ENCODE measurements at places on chromosomes 12 and 14.

DNA sequence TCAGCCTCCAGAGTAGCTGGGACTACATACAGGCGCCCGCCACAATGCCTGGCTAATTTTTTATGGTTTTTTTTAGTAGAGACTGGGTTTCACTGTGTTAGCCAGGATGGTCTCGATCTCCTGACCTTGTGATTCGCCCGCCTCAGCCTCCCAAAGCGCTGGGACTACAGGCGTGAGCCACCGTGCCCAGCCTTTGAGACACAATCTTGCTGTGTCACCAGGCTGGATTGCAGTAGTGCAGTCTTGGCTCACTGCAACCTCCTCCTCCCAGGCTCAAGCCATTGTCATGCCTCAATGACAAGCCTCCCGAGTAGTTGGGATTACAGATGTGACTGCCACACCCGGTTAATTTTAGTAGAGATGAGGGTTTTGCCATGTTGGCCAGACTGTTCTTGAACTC, 21.3 kb upstream of the STRN3 start:
- DNase-seq = no peak

GRCh38 chr14:99426265-99426664, 54.4 kb downstream of the SETD3 start:
- no peak for DNase-seq

DNA sequence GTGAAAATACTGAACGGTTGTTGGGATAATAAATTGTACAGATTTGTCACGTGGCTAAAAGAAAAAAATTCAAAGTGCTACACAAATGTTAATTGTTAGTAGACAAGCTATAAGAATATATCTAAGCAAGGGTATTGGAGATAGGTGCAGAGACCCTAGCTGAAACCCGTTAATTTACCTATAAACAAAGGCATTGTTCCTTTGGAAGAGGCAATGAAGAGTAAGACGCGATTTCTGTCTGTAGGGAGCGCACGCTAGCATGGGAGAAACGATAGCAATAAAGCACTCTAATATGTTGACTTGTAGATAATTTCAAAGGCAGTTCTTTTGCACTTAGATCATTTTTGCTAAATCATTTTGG, 565 bp downstream of the CCDC77 start:
- no peak for DNase-seq

GRCh38 chr14:36866867-36867266, 205.2 kb downstream of the PAX9 start:
- no peak for DNase-seq

- DNase-seq = peak; percentile 42
Measured at GRCh38 chr14:94161058-94161457, 13.1 kb upstream of the PPP4R4 start.

GRCh38 chr12:6919588-6919987, 5.2 kb downstream of the ENO2 start:
- no peak for DNase-seq

DNA sequence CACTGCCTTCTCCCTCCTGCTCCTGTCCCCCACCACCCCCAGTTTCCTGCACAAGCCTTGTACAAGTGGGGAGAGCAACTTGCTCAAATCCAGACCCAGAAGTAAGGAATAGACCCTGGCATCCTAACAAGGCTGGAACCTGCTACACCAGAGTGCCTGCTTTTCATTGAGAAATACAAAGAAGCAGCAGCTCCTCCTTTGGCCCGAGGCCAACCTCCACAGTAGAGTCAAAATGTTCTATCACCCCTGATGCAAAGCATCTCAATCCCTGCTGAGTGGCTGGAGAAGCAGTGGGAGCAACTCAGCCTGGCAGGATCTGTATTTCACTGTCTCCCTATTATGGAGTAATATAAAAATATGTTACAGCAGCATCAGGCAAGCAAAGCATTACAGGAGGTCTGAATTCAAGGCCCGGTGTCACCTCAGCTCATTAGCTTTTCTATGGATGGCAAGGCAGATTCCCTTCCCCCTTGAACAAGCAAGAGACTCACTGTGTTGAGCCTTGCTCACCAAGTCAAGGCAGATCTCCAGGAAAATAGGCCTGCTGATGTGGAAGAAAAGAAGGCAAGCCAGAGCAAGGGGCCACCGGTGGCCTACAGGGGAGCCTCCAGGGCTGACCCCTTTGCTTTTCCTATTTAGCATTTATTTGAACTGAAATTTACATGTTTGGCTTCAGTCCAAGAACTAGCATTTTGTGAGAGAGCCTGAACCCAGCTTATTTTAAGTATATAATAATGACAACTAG, 186.3 kb upstream of the EGLN3 start:
- no peak for DNase-seq

GRCh38 chr12:107369006-107369405, 275.7 kb upstream of the CRY1 start:
- no peak for DNase-seq

DNA sequence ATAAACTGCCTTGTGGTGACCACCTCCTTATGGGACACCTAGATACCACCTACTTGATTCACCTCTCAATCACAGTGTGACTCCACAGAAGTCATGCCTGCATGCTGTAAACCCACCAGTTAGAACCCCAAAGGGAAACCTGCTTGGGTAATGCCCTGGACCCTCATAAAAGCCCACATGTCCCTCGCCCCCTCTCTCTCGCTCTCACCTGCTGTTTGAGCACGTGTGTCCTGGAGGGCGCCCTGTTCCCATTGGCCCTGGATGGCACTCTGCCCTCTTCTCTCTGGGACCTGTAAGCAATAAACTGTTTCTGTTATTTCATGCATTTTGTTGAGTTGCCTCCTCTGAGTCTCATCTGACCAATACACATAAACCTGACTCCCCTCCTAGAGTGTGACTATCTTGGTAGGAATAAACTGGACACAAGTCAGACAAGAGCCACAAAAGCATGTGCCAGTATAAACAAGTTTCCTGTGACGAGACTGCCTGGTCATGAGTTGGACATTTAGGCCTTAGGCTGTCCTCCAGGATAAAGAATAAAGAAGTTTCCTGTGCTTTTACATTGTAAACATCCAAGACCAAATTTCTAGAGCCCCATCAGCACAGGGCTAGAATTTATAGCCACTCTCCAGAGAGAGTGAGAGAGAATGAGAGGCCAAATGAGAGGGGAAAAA, 8.6 kb downstream of the IFI27L2 start:
- DNase-seq = no peak

- DNase-seq = no peak
Measured at GRCh38 chr12:28869197-28869596, 279.9 kb upstream of the FAR2 start.

DNA sequence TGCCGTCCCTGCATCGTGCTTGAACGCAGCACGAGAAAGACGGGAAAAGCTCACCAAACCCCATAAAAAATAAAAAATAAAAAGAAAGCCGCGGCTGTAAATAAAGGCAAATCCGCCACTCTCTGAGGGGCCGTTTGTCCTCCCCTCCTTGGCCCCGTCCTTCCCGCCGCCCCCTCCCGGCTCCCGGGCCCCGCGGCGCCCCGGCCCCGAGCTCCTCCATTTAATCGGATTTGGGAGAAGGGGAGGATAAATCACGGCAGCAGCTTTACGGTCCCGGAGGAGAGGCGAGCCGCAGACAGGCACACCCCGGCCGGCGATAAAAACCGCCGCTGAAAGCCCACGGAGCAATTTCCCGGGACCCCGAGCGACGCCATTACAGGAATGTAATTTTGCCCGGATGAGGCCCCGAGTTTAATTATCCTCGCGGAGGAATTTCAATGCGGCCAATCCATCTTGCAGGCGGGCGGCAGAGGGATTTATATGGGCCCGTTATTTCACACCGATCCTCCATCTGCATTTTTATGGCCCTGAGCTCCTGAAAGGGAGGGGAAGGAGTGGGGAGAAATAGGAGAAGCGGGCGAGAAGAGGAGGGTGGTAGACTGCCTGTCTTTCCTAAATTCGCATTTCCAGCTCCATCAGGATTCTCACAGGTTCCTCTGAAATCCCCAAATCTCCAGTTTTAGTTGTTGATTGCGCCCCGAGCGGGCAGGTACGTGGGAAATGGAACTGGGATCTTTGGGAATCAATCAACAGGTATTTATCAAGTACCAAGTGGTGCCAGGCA, 1.3 kb upstream of the ATP5MC2 start:
- no peak for DNase-seq

DNA sequence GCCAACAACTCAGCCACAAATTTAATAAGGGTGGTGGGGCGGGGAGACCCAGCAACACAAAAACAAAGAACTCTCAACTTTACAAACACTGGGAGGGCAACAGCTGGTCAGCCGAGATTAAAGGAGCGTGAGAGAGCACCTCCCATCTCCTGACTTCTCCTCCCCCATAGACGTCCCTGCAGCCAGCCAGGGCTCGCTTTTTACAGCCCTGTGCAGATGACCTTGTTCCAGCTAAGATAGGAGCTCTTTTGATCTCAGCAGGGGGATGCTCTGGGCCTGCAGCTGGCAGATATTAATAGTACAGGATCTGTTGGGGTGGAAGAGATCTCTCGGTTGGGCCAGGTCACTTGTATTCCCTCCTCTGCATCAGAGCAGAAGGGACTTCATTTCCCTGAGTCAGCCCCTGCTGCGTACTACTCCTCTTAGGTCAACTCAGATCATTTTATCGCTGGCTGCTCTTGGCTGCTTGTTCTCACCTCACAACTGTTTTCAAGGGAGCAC, 475.8 kb downstream of the RAD51B start:
- DNase-seq = no peak

DNA sequence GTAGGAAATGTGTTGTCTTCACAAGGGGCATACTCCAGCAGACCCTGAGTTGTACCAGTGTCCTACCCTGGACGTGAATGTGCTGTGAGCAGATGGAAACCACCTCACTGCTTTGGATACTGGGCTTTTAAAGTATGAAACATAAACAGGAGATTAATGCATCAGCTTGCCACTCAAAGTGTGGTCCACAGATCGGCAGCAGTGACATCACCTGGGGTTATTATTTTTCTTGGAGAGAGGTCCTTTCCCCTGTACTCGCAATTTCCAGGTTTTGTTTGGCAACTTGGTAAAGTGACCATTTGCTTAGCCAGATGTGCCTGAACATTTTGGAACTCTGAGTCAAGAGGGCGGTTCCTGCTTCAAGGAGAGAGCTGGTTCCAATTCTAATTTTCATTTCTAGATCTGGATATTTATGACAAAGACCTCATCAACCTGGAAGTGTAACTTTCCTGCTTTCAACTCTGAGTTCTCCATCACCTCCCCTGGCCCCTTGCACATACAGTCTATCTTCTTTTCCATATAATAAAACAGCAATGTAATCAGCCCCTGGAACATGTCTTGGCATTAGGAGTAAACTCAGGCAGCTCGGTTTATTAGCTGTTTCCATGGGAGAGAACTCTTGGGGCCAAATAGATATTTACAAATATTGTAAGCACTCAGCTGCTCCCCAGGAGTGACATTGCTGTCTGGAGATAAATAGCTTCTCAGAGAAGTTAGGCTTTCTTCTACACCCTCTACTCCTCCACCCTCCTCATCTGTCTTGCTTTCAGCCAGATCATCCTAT, 237.0 kb upstream of the TBX3 start:
- no peak for DNase-seq

- no peak for DNase-seq
Measured at GRCh38 chr14:101364503-101365328, 196.6 kb upstream of the DIO3 start.

DNA sequence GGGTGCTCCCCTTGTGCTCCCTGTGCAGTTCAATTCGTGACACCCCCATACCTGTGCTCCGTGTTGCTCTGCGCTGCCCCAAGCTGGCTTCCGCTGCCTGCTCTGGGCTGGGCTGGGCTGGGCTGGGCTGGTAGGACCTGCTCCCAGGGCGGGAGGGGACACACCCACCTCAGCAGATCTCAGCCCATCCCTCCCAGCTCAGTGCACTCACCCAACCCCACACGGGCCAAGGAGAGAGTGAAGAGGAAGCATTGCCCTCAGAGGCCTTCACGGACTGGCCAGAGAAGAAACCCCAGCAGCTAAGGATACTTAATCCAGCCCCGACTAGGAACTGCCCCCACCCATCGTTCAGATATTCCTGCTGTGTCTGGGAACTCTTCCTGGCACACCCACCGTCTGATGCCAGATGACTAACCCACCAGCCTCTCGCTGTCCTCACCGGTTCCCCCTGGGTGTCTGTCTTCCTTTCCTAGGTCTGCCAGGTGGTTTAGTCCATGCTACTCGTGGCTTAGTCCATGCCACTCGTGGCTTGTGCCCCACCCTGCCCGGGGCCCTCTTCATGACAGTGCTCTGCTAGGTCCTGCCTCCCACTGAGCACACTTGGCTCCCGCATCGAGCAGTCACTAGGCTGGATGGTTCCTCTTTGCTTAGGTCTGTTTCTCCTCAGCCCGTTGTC, at the start of gene LPAR5:
LPAR5 (minus strand) TSS at position 104 of the 676 bp plus-strand sequence. CDS start 14,711 bp downstream, outside the sequence.
- no peak for DNase-seq

GRCh38 chr14:54955143-54955542, 52.5 kb upstream of the GCH1 start:
- DNase-seq = no peak

GRCh38 chr12:6925540-6926279, 2.0 kb upstream of the ATN1 start:
- DNase-seq = no peak

DNA sequence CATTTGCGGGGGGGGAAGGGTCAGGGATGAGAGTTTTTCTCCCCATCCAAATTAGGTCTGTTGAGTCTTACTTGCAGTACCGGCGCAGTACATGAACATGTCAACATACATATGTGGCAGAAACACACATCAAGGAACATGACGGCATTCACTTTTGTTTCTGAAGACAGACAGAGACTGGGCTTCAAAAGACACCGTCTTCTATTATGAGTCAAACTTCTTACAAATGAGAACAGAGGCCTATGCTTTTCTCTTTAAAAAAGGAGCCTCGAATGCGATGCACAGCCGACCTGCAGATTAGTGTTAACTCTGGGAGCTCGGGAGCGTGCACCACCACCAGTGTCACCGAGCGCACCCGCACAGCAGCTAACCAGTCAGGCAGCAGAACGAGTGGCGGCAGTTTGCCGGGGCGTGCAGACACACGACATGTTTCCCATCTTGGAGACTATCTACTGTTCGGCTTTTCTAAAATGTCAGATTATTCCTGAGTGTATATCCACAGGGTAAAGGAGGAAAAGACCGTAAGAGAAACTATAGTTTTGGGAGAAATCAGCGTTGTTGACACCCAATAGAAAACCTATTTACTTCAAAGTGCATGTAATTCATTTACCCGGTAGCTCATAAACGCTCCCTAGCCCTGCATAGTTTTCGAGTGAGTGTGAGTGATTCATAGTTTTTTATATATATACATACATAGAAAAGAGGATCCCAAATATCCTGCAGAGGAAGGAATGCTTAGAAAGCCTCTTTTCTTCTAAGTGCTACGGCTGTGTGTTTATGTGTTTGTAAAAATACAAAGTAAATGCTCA, 33.0 kb downstream of the UBR7 start:
- DNase-seq = no peak

DNA sequence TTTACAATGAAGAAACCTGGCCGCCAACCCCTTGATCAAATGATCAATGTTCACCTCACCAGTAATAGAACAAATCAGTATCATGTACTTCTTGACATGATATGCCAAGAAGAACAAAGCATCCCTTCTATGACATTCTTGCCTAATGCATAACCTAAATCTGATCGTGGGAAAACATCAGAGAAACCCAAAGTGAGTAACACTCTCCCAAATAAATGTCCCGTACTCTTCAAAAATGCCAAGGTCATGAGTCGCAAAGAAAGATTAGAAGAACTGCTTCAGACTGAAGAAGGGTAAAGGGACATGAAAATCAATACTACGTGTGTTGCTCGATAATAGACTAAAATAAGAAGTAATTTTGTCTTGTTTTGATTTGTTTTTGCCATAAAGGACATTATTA, 11.4 kb upstream of the SLC25A3 start:
- DNase-seq = no peak

Data from Kasumi-1 (cell line).